CD4-positive, alpha-beta T cell (primary cell): ENCODE measurements at places on chromosomes 3 and 15.

DNA sequence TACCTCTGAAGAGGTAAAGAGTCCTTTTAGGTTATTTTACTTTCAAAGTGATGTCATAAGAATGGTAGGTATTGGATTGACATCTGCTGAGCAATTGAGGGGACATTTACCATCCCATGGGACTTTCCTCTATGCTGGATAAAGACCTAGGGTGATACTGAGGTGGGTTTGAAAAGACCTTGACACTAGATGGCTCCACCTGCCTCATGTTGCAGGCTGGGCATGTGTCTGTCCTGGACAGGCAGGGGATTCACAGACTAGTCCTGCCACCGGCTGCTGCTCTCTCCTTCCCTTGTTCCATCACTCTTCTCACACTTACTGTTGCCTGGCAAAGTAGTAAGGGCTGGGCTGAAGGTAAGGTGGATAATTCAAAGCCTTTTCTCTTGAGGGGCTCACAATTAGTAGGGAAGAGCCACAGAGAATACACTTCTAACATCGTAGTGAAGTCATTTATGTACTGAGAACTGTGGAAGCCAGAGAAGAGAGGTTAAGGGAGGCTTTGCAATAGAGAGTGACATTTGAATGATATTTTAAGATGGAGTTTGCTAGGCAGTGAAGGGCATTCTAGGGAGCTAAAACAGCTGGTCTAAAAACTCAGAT is 27.7 kb downstream of the TRAK1 start:
- DNase-seq = no peak

DNA sequence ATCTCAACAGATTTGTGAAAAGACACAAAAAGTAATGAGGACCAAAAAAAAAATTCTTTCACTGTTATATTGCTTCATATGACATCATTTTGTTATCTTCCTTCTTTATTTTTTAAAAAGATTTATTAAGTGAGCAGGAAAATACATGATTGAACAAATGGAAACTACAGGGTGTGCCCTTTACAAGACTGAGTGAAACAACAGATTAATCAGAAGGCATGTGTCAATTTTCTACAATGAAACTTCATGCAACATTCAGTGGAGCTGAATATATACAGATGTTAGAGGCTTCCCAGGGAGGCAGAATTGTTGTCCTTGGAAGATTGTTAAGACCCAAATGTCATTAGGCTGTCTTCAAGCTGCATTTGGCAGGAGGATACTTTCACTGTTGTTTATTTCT is 28.4 kb upstream of the SLC2A2 start:
- no peak for DNase-seq

GRCh38 chr15:60850903-60851302 is 372.0 kb upstream of the ICE2 start:
- no peak for DNase-seq

GRCh38 chr3:37181756-37182155 is 7.4 kb upstream of the LRRFIP2 start:
- no peak for DNase-seq

DNA sequence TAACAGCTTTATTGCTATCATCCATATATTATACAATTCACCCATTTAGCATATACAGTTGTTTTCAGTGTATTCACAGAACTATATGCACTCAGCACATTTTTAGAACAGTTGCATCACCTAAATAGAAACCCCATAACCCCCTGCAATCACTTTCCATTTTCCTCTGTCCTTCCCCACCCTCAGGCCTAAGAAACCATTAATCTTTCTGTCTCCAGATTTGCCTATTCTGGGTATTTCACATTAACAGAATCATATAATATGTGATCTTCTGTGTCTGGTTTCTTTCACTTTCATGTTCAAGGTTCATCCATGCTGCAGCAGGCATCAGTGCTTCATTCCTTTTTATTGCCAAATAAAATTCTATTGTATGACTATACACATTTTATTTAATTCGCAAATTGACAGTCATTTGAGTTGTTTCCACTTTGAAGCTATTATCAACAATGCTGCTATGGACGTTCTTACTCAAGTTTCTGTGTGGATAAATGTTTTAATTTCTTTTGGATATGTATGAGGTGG is 39.8 kb downstream of the ADAMTS17 start:
- no peak for DNase-seq

GRCh38 chr15:95141486-95141885 is 910.1 kb downstream of the MCTP2 start:
- no peak for DNase-seq

- DNase-seq = no peak
Observed at GRCh38 chr15:41115161-41115651, 874 bp downstream of the INO80 start.

GRCh38 chr3:53161820-53162671 is 1.0 kb downstream of the PRKCD start:
- peak; percentile 30 for DNase-seq

DNA sequence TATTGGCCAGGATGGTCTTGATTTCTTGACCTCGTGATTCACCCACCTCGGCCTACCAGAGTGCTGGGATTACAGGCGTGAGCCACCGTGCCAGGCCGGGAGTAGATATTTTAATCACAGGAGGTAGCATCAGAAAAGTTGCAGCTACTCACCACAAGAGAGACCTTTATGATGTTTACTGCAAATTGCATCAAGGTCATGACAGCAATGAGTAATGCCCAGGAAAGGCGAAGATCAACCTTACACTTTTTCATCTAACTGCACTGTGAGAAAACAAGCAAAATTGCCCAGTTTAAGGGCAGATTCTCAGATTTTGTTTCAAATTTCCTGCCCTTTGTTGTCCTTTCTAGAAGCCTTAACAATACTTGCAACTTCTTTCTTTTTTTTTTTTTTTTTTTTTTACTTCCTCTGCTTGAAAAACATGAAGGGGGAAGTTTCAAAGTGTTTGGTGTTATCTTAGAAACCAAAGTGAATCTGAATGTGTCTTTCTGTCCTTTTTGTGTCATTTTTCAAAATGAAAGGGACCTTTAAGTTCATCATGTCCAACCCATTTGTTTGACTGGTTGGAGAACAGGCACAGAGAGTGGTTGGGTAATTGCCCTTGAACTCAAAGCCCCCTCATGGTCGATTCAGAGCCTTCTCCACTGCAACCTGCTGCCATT is 25.0 kb downstream of the TGFBR2 start:
- peak; percentile 48 for DNase-seq

DNA sequence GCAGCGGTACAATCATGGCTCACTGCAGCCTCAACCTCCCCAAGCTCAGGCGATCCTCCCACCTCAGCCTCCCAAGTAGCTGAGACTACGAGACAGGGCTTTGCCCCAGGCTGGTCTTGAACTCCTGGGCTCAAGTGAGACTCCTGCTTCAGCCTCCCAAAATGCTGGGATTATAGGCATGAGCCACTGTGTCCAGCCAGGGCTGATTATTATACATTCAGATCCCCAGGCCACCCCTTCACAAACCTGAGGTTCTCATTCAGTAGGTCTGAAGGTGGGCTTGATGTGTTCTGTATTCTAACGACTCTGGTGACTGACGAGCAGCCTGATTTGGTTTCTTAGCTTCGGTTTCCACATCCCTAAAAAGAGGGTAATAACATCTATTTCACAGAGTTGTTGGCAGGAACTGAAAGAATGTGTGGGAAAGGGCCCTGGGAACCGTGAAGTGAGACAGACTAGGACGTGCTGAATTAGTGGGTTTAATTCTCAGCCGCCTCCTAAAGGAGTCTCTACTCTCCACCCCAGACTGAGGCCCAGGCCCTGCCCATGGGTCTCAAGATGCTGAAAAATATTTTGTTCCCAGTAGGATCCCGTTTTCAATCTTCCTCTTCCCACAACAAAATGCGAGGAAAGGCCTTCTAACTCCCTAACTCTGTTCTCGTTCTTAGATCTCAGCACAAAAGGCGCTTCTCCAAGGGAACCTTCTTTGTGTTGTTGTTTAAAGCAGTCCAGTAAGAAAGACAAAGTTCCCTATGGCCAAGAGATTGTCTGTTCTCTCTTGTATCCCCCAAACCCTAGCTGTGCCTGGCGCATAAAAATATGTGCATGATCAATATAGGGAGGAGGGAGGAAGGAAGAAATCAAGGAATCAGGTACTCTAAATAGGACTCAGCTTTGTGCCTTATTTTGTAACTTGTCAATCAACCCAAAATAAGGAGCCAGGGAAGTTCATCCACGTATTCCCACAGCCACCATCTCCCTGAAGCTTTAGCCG is 210.0 kb upstream of the TOPAZ1 start:
- no peak for DNase-seq

DNA sequence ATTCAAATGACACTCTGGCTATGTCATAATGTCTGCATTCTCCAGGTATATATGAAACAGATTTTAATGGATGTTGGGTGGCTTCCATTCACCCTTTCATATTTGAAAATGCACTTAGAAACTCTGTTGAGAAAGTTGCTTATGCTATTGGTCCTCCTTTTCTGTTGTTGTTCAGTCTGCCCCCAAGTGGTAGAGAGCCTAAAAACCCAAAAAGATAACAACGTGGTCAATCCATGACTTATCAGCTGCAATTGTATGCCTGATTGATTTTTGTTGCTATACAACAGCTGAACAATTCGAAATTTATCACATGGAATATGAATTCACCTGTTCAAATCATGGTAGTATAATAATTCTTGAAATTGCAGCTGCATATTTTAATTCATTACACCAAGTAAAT is 279.8 kb downstream of the ROBO2 start:
- DNase-seq = no peak

GRCh38 chr3:172511783-172512762 is 11.2 kb downstream of the TNFSF10 start:
- peak; percentile 80 for DNase-seq

GRCh38 chr3:18011387-18011786 is 269.0 kb upstream of the TBC1D5 start:
- DNase-seq = no peak

- no peak for DNase-seq
Observed at GRCh38 chr15:69736161-69736560, 283.5 kb downstream of the RPLP1 start.

DNA sequence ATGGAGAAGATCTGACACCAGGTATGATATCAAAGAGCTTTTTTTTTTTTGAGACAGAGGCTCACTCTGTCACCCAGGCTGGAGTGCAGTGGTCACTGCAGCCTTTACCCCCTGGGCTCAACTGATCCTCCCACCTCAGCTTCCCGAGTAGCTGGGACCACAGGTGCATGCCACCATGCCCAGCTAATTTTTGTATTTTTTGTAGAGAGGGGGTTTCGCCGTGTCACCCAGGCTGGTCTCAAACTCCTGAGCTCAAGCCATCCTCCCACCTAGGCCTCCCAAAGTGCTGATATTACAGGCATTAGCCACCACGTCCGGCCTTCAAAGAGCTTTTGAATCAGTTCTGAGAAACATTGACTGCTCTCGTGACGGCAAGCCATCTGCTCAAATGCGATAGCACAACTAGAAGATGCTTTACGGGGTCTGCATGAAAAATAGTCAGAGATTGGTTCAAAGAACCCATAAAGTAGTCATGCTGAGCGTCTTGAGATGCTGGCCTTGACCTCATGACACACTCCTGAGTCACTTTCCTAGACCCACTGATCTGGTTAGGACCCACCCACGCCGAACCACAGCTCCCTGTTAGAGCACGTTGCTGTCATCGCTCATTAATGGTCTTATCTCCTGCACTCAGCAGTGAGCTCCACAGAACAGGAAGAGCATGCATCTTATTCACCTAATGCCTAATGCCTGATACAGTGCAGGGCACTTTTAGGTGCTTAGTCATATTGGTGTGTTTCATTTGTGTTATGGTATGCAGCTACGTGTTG is 57.0 kb upstream of the NR2F2 start:
- no peak for DNase-seq

DNA sequence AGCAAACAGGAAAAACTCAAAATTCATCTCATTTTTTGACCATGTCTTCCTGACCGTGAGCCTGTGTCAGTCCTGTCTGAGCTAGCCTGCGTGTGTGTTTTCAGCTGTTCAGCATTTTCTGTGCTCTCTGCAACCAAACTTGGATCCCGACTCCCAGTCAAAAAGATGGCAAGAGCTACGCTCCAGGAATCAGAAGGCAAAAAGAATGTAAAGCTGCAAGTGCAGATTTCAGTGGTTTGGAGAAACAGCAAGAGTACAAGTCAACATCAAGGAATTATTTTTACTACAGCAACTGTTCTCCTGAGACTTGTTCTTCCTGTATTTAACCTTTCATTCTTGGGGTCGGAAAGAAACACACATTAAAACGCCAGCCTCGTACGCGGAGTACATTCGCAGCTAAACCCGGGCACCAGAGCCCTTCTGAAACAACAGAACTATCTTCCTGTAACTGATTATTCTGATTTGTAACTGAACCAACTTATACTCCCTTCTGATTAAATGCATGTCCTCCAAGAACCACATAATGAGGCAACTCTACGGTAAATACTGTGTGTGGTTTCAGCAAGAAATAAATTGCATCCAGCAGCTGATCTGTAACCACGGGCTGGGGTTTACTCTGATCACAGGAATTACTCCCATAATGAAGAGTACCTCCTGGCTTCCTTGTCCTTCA is 107.4 kb downstream of the LRIG1 start:
- DNase-seq = no peak
